ENCODE measurements at places on chromosomes 7 and 10.

- no peak for DNase-seq
Measured at GRCh38 chr7:100825215-100825671, 2.1 kb downstream of the EPHB4 start.

- no peak for DNase-seq
Measured at GRCh38 chr7:130841416-130841815, 107.4 kb upstream of the KLF14 start.

- DNase-seq, result no peak
Measured at GRCh38 chr7:16554518-16555236, 28.1 kb downstream of the LRRC72 start.

- DNase-seq, result peak; percentile 29
Measured at GRCh38 chr7:1667566-1668395, 2.3 kb upstream of the ELFN1 start.

DNA sequence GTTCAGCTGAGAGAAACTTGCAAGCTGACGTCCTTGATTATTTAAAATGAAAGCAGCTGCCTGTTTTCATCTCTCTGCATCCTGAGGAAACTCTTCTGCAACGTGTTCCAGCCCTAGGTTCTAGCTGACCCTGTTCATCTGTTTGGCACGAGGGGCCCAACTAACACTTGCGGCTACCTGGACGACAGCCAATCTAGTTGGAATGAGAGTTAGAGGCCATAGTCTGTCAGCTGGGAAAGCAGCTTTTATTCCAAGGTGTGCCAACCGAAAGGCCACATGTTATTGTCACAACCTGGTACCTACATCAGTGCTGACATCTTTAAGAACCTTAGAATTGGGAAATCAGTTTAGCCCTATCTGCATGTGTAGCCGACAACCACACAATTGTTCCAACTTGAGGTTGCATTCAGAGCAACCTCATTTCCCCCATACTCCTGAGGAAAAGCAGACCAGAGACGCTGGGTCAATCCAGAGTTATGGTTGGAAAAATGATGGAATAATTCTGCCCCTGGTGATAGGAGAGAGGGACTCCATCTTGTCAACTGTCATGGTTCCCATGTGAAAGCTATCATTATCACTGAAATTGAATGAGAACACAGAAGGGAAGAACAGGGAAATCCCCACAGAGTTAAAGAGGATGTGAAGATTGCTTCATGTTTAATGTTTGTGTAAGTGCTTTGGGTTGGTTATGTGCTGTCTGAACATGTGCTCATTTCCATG lies 121.6 kb downstream of the EGFR start:
- no peak for DNase-seq

- no peak for DNase-seq
Measured at GRCh38 chr10:44713307-44713706, 197.8 kb upstream of the TMEM72 start.

GRCh38 chr7:103824251-103824650 lies 165.2 kb downstream of the RELN start:
- DNase-seq, result no peak

DNA sequence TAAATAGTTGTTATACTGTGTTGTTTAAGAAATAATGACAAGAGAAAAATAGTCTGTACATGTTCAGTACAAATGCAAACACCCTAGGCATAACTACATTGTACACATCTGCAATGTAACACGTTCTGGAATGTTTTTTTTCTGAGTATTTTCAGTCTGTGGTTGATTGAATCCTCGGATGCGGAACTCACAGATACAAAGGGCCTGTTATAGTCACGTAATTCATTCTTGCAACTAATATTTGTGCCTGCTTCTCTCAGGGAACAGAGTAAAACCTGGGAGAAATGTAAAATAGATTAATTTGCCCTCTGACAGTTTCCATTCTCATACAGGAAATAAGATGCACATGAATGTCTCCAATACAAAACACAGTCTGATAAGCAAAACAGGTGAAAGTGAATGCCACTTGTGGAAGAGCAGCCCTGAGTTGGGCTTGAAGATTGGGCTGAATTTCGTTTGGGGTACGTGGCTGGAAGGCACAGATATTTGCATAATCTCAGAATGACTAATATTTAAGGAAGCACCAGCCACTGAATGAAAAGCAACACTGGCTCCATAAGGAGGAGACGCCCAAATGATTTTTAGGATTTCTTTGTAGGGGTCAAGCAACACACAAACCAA lies 19.1 kb downstream of the DENND2A start:
- DNase-seq, result no peak

- DNase-seq, result no peak
Measured at GRCh38 chr7:118758582-118758981, 534.1 kb downstream of the ANKRD7 start.

DNA sequence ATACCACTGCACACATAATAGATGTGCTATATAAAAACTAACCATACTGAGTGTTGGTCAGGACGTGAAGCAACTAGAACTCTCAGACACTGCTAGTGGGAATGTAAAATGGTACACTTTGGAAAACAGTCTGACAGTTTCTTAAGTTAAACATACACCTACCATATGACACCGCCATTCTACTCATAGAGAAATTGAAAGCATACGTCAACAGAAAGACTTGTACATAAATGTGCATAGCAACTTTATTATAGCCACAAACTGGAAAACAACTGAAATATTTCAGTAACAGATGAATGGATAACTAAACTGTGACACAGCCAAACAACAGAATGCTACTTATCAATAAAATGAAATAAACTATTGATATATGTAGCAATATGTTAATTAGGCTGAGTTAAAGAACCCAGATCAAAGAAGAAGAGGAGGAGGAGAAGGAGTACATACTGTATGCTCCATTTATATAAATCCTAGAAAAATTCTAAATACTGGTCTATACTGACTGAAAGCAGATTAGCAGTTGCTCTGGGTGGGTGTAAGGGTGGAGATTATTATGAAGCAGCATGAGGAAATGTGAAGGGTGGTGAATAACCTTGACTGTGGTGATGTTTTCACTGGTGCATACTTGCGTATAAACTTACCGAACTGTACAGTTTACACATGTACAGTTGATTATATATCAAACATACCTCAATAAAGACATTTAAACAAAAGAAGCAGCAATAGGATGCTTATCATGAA lies 48.6 kb downstream of the ARHGAP21 start:
- no peak for DNase-seq

- peak; percentile 49 for DNase-seq
Measured at GRCh38 chr7:84194484-84195271, at the start of gene SEMA3A. SEMA3A (minus strand) TSS chr7:84194789; CDS start chr7:84194586, 203 bp downstream.

DNA sequence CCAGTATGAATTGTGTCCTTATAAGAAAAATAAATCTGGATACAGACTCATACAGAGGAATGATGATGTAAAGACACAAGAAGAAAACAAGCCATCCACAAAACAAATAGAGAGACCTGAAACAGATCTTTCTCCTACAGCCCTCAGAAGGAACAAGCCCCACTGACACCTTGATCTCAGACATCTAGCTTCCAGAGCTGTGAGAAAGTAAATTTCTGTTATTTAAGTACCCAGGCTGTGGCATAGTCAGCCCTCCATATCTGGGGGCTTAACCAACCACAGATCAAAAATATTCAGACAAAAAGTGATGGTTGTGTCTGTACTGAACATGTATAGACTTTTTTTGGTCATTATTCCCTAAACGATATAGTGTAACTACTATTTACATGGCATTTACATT lies 23.9 kb upstream of the ANKRD1 start:
- no peak for DNase-seq

- peak; percentile 25 for DNase-seq
Measured at GRCh38 chr7:23462846-23463245, 7.4 kb downstream of the IGF2BP3 start.

- no peak for DNase-seq
Measured at GRCh38 chr7:94875201-94875600, 32.2 kb upstream of the PPP1R9A start.

- DNase-seq, result no peak
Measured at GRCh38 chr10:102814453-102814871, 22.8 kb downstream of the CYP17A1 start.

- no peak for DNase-seq
Measured at GRCh38 chr7:78441737-78442136, 643.2 kb downstream of the PHTF2 start.

- no peak for DNase-seq
Measured at GRCh38 chr10:90458571-90458970, 399.3 kb downstream of the HTR7 start.

GRCh38 chr7:103823084-103823483 lies 166.4 kb downstream of the RELN start:
- no peak for DNase-seq

DNA sequence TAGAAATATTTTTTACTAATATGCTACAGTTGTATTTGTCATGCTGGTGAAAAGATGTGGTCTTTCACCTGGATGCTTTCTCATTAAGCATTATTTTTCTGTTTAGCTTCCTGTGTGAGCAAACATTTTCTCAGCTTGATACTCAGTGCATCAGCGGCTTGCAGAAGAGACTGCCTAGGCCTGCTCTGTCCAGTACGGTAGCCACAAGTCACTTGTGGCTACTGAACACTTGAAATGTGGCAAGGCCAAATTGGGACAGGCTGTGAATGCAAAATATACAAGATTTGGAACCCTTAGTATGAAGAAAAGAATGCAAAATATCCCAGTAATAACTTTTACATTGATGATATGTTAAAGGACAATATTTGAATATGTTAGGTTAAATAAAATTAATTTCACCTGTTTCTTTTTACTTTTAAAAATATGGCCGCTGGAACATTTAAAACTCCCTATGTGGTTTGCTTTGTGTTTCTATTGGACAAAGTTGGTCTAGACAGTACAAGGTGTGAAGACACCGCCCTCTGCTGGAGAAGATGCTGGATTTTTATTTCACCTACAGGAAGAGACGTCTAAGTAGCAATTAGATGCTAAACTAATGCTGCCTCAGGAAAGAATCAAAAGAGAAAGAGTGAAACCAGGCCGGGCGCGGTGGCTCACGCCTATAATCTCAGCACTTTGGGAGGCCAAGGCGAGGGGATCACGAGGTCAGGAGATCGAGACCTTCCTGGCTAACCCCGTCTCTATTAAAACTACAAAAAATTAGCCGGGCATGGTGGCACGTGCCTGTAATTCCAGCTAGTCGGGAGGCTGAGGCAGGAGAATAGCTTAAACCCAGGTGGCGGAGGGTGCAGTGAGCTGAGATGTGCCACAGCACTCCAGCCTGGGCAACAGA lies 5.3 kb downstream of the SRGN start:
- DNase-seq, result peak; percentile 92

DNA sequence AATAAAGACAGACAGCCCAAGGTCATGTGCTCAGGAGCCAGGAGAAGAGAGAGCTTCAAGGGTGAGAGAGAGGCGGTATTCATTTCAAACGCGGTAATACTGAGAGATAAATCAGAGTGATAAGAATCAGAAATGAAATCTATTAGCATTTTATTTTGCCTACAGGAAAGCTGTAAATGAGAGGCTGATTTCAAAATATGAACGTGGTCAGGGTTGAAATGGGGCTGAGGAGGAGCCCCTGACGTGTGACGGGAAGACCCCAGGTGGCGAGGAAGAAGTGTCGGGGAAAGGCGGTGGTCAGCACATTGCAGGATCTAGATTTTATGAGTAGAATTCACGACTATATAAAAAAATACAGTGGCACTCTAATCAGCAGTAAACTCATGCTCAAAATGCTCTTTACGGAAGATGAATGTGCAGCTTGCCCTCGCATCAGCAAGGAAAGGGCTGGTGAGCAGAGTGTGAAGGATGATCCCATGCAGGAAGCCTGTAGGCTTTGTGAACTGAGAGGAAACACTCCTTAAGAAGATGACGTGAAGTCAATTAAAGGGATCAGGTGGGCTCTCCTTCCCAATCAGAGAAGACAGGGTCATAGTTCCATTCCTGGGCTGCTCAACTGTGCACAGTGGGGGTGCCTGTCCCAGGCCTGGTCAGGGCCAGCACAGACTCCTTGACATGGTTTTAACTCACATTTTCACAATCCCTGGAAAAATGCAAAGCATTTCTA lies 360.2 kb downstream of the PTPRN2 start:
- no peak for DNase-seq

DNA sequence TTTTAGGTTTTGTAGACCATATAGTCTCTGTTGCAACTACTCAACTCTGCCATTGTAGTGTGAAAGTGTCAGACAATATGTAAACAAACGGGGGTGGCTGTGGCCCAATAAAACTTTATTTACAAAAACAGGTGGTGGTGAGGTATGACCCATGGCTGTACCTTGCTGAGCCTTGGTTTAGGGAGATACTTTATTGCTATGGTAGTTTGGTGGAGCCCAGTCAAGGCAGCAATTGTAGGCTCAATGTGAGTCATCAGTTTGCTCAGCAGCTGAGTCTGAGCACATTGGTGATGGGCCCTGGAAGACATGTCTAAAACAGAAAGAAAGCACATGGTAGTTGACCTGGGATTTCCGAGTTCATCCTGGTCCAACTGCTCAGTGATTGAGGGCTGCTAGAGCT lies 242.5 kb downstream of the REEP3 start:
- DNase-seq, result no peak

GRCh38 chr10:96352027-96352426 lies 6.8 kb downstream of the OPALIN start:
- DNase-seq, result no peak

GRCh38 chr10:14180911-14181566 lies 149.7 kb downstream of the FRMD4A start:
- no peak for DNase-seq

Measured in activated naive CD4-positive, alpha-beta T cell treated with anti-CD3 and anti-CD28 coated beads, Interleukin-2, amount 10 ng/mL, durations not matched to agents 7 days and 5 days (primary cell).